ENCODE measurements at places on chromosomes 6 and 20.
A peak's percentile ranks its signal among the peaks of the same experiment; 100 is the strongest.

- no peak for DNase-seq
Observed at GRCh38 chr6:149305372-149305771, 12.1 kb upstream of the TAB2 start.

GRCh38 chr6:14210663-14211561 is 93.3 kb downstream of the CD83 start:
- DNase-seq = peak; percentile 93

DNA sequence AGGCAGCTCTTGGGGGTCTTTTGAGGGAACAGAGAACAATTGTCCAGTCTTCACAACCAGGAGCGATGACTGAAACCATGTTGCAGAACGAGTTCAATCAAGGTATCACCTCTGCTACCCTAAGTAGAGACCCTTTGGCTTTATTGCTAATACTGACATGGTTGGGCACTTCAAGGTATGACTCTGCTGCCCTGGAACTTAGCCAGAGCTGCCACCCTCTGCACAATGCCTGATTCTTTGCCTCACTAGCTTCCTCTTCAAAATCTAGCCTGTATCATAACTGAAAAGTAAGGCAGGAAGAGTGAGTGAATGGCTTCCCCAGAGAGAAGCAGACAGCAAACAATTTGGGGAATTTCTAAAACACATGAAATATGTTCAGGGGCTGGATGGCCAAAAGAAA is 592.7 kb upstream of the NRSN1 start:
- no peak for DNase-seq

- peak; percentile 16 for DNase-seq
Observed at GRCh38 chr20:59779656-59780380, 153.6 kb downstream of the SYCP2 start.

DNA sequence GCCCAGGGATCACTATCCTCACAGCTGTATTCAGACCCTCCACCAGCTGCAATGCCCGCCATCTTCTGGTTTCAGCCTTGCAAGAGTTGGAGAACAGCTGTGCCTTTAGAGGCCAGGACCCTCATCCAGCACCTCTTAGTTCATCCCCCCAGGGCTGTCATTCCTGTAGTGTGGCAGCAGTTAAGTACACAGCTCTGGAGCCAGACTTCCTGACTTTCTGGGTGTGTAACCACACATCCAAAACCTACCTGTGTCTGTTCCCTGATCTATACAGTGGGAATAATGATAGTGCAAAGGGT is 452 bp upstream of the TREM2 start:
- DNase-seq = no peak

GRCh38 chr20:58559368-58559729 is 44.1 kb upstream of the APCDD1L start:
- no peak for DNase-seq

GRCh38 chr6:125808060-125808459 is 17.3 kb downstream of the NCOA7 start:
- DNase-seq = no peak

DNA sequence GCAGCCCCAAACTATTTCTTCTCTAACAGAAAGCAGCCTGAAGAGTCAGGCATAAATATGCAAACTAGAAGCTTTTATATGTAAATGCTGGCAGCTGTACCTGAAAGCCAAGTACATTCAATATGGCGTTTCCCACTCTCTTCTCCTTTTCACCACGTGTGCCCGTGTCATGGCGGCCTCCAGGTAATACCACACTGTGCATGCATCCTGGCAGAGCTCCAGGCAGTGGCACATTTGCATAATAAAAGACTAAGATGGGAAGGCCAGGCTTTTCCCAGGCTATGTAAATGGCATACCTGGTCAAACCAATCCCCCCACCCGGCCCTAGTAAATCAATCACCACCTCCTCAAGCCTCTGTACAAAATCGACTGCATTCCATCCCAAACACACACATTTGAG is 120.6 kb downstream of the MMUT start:
- DNase-seq = peak; percentile 97

DNA sequence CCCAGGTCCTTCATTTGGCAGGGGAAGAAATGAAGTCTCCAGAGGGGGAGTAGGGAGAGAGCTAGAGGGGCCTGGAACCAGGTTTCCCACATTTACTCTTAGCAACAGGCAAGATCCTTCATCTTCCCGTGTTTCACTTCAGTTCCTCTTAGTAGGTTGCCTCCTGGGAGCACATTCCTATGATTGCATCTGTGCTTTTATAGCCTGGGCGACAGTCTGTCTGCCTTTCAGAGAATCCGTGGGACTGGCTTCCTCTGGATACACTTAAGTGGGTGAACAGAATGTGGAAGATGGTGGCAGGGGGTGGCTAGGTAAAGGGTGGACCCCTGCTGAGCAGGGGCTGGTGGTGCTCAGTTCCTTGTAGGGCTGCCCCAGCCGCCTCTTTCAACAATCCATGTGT is 33.4 kb downstream of the STK35 start:
- DNase-seq = no peak

DNA sequence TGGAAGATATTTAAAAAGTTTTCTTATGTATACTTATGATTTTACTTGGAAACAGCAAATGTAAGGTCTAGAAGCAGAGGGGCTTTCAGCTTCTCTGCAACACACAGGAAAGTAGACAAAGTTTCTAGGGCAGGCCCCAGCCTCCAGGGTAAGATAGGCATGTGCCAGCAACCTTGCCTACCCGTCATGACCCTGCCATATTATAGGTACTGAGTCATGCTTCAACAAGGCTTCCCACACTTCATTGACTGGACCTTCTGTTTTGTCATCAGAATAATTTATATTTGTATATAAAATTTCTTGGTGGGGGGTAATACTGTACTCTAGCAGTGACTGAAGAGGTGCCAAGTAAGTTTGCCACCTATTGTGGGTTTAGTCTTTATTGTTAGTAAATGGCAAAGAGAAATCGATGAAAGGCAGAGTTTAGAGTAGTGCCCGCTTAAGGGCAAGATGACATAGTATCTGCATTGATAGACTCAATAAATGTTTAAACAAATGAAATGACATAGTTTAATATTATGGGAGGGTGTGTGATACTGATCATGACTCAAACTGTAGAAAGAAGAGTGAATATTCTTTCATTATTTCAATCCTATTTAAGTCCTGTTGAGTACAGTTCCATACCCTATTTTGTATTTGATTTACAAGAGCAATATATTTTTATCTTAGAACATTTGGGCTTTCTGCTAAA is 95.6 kb downstream of the JARID2 start:
- DNase-seq = no peak

DNA sequence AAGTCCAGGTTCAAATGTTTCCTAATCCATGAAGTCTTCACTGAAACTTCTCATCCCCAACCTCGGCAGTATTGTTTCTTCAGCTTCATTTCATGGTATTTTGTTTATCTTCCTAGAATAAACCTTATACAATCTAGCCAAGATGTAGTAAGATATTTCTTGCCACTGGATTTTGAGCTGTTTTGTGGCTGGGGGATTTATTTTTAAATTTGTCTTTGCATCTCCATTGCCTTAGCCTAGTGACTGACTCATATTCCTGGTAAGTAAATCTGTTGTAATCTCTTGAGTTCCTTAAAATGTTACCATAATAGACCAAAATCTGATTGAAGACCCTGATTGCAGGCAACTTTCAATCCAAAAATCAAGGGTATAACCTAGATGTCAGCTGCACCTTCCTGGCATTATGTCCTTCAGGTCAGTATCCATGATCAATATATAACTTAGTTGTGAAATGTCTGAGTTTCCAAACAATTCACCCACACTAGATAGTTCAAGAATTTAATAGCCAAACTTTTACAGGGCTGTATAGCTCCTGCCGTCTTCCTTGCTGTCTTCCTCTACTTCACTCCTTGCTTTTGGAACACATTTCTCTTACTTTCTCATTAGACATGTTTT is 4.7 kb upstream of the TRMT11 start:
- no peak for DNase-seq

- peak; percentile 73 for DNase-seq
Observed at GRCh38 chr6:28643017-28643740, 117.5 kb downstream of the GPX5 start.

- DNase-seq = no peak
Observed at GRCh38 chr6:62465206-62465605, 179.2 kb upstream of the KHDRBS2 start.

- no peak for DNase-seq
Observed at GRCh38 chr6:163252061-163252591, 162.4 kb upstream of the QKI start.

DNA sequence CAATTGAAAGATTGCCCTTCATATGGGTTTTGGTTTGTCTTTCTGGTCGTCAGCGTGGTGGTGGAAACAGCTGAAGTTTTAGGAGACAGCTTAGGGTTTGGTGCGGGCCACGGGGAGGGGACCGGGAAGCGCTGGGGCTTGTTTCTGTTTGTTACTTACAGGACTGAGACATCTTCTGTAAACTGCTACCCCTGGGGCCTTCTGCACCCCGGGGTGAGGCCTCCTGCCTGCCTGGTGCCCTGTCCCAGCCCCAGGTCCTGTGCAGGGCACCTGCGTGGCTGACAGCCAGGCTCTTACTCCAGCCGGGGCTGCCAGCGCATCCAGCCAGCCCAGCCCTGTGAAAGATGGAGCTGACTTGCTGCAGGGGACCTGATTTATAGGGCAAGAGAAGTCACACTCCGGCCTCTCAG is 22.8 kb downstream of the NPEPL1 start:
- DNase-seq = peak; percentile 24
